ENCODE measurements at places on chromosomes 6 and 20.

DNA sequence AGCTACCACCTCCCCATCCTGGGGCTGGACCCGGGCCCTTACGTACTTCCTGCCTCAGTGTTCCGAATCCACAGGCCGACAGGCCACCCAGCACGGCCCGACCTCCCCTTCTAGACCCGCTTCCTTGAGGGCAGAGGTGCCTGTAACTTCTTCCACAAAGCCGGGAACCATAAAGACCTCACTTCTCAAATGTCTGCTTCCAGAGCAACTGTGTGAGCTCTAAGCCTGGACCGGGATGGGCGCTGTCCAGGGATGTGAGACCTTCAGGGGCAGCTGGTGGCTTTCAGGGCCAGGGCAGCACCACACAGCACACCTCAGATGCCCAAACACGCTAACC lies 9.3 kb downstream of the SLC2A4RG start:
- no peak for DNase-seq

GRCh38 chr6:53888931-53889330 lies 94.1 kb downstream of the LRRC1 start:
- no peak for DNase-seq

DNA sequence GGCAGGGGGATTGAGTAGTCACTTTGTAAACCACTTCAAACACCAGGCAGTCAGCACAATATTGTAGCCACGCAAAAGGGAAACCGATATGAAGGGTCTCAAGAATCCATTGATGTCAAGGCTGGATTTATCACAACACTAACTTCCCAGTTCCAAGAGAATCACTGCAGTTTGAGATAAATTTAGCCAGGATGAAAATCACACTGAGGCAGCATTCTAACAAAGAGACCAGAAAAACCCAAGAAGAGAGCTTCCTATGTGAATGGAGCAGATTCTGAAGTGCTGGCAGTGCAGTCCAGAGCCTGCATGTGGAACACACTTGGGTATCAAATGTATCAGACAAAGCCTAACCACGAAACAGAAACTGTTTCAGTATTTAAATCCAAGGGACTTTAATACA lies 84.6 kb downstream of the KIF16B start:
- no peak for DNase-seq

DNA sequence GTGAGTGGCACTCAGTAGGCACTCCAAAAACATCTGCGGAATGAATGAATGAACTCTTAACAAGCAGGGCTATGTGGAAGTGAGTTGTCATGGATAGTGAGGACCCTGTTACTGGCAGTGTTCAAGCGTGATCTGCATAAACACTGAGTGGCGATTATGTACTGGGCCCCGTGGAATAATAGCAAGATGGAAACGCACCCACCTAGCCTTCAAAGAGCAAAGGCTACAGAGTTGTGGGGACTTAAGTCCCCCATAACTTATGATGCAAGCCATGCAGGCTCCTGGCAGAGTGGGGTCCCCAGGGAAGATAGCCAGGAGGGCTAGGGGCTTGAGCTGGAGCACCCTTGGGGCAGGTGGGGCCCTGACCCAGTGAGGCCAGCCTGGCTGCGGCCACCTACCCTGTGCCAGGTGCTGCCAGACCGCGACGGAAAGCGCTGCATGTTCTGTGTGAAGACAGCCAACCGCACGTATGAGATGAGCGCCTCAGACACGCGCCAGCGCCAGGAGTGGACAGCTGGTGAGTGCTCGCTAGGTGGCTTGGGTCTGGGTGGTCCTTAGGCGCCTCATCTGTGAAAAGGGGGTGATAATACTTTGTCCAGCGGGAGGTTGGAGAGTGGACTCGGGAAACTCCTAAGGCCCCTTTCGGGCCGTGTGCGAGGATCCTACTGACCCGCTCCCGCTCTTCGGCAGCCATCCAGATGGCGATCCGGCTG lies 20.0 kb downstream of the DEF6 start:
- no peak for DNase-seq

- no peak for DNase-seq
Measured at GRCh38 chr6:143346004-143346403, 104.5 kb downstream of the ADAT2 start.

GRCh38 chr6:85107701-85108100 lies 342.2 kb upstream of the NT5E start:
- no peak for DNase-seq

All from RWPE1 (cell line).